ENCODE measurements at places on chromosomes 12 and 14. TPM values are rescaled to one million over a fixed set of nuclear protein-coding genes. Genes with fewer than 3 reads are reported as not detected.

DNA sequence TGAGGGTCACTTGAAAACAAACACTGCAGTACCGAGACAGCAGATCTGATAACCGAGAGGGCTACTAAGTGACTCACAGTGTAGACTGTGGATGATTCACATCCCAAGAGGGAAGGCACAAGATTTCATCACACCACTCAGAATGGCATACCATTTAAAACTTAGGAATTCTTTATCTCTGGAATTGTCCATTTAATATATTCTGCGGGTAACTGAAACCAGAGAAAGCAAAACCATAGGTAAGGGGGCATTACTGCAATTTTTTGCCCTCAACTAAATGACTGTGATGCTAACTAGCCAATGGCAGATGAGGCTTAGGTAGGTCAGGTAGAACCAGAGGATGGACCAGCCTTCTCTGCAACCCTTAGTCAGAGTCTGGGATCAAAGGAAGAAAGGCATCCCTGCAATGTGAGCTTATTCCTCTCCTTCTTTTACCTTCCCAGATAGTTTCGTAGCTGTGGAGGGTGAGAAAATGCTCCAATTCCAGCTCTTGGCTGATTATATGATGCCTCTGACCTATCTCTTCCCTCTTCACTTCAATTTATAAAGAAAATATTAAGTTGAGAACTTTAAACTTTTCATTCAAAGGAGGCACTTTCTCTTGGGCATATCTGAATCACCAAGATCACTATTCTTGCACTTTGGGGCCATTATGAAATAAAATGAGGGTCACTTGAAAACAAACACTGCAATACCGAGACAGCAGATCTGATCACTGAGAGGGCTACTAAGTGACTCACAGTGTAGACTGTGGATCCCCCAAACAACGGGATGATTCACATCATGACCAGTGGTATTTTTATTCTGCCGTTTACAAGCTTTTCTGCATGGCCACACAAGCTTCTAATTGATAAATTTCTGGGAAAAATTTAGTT, 6.8 kb downstream of the ART4 start:
- peak; percentile 86 for DNase-seq

DNA sequence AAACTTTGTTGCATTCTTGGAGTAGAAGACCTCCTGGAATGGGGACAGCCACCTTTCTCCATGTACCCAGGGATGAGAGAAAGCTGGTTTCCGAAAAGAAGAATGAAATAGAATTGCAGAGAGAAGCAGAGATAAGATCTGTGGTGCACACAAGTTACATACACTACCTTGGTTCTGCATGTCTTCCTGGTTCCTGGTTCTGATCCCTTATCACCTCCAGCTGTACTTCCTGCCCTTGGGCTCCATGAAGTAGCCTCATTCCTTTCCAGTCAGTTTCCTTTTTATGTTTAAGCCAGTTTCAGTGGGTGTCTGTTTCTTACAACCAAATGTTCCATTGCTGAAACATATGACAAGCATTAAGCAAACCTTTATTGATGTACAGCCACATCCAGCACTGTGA, 69.3 kb downstream of the FBXW8 start:
- DNase-seq, result peak; percentile 38

DNA sequence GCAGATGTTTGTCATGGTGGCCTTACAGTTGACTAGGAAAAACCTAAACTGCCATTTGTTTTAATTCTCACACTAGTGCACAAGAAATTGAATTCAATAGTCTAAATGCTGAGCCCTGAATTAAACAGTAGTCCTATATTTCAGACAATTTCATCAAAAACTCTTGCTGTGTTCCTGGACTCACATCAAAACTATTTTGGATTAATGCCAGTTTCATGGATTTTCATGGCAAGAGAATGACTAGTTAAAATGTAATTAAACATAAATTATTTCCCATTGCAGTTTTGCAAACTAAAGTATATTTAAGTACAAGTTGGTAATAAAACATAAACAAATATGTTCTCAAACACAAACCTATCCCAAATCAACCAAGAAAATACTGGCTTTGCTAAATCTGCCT, 468.0 kb upstream of the PRICKLE1 start:
- DNase-seq, result no peak

DNA sequence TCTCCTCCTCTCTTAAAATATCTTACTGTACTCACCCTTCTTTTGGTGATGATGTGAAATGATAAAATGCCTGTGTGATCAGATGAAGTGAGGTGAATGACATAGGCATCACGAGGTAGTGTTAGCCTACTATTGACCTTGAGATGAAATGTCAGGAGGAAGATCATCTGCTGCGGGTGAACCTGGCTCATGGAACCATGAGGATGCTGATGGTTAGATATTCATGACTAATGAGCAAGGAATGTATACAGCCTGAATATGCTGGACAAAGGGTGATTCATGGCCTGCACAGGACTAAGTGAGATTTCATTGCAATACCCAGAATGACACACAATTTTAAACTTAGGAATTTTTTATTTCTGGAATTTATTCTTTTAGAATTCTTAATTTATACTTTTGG, 89.6 kb downstream of the DAAM1 start:
- DNase-seq, result peak; percentile 87

- DNase-seq, result no peak
Measured at GRCh38 chr14:74400919-74401503, 25.0 kb downstream of the SYNDIG1L start.

DNA sequence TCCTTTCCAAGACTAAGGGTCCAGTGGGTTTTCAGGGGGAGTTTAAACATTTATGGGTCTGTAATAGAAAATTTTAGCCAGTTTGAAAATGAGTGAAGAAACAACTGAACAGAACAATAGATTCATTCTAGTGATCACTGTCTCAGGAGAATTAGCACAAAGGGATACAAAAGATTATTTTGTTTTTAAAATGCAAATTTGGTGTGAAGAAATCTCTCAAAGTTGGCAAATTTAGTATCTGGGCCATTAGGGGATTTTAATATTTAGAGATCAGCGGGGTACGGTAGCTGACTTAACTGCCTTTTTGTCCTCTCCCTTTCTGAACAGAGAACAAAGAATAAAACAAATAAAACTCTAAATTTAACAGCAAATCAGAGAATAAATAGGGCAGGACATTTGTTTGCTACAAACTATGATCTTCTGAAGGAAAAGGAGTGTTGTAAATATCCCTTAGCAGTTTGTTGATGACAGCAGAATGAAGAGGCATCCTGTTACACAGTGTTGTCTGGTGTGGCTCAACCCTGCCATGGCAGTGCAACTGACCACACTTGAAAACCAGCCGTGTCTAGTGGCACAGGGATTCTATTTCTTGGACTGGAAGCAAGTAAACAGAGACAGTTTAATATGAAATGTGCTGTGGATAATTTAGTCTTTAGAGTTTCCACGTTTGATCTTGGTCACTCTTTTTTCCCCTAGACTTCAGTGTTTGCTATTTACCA, 46.3 kb upstream of the LRTM2 start:
- no peak for DNase-seq

- DNase-seq, result peak; percentile 77
Measured at GRCh38 chr12:31629756-31630732, 29.4 kb upstream of the ETFBKMT start.

GRCh38 chr12:106387848-106388377, 30.4 kb downstream of the POLR3B start:
- DNase-seq, result no peak

DNA sequence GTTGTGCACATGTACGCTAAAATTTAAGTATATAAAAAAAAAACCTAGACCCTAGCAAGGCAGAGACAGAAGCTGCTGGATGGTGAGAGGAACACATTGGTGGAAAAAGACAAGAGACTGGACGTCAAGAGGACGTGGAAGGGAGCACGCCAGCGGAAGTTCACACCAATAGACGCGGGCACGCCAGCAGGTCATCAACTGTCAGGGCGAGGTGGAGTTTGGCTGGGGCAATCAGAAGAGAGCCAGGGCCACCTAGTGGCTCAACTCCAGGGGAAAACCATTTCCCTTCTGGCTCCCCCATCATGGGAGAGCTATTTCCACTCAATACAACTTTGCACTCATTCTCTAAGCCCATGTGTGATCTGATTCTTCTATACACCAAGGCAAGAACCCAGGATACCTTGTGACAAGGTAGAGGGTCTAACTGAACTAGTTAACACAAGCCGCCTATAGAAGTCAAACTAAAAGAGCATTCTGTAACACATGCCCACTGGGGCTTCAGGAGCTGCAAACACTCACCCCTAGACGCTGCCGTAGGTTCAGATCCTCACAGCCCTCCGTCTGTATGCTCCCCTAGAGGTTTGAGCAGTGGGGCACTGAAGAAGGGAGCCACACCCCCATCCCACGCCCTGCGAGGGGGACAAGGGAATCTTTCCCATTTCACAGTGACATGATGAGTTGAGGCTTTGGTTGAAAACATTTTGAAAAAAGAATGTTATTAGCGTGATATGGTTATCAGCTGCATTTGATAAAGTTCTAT, 702.7 kb downstream of the TMTC2 start:
- DNase-seq, result no peak

- DNase-seq, result no peak
Measured at GRCh38 chr12:68609998-68610369, 715 bp upstream of the RAP1B start.

Gene TAS2R42
- total RNA-seq, result not detected

Gene WNT1
- not detected for total RNA-seq

Gene IAPP
- not detected for total RNA-seq

Gene RAPGEF3
- 53.6 TPM for total RNA-seq

Gene DEGS2
- not detected for total RNA-seq
